ENCODE measurements at places on chromosomes 11 and 22.
A peak's percentile ranks its signal among the peaks of the same experiment; 100 is the strongest.

GRCh38 chr11:110463153-110463552, 33.4 kb downstream of the FDX1 start:
- peak; percentile 22 for DNase-seq

- DNase-seq = no peak
Observed at GRCh38 chr11:79390923-79391322, 49.9 kb downstream of the TENM4 start.

GRCh38 chr22:38401336-38402084, 53.5 kb downstream of the KCNJ4 start:
- DNase-seq = no peak

DNA sequence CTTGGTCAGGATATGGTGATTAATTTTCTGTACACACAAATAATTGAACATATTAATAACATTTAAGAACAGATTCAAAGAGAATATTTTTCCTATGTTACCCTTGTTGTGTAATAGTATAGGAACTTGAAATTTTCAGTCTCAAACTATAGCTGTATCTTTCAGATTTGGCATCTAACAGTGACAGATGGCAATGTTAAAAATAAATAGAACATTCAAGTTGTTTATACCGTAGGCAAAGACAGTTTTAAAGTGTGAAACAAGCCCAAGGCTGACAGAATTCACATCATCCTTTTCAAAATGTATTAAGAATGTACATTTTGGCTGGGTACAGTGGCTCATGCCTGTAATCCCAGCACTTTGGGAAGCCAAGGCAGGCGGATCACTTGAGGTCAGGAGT, 92.6 kb upstream of the TP53AIP1 start:
- DNase-seq = no peak

DNA sequence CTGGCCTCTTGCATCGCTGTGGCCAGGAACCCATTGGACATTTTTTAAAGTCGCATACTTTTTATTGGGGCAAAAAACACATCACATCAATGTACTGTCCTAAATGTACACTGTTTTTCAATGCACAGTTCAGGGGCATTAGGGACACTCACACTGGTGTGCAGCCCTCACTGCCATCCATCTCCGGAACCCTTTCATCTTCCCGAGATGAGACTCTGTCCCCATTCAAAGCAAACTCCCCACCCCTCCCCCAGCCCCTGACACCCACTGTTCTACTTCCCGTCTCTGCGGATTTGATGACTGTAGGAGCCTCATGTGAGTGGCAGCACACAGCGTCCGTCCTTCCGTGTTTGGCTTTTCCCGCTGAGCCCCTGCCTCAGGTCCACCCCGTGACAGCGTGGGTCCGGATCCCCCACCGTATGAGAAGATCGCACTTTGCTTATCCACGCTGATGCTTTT, 41.8 kb upstream of the TH start:
- no peak for DNase-seq
